ENCODE measurements at places on chromosomes 3 and 15.

- no peak for DNase-seq
These were observed 6.2 kb downstream of the TMEM40 start for GRCh38 chr3:12752809-12753208.

DNA sequence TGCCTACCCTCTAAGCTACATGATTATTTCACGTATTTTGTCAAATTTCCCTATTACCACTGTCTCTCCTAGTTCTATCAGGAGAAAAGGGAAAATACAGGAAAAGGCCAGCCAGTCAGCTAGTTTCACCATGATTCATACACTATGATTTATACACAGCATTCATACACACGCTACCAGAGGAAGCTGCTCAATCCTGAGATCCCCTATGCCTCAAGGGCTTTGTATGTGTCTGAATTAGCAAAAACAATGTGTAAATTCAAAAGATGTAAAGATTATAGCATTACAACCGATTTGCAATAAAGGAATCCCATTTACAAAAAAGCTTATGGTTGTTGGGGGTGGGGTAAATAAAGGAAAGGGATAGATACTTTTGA is 3.1 kb upstream of the ACKR4 start:
- no peak for DNase-seq

DNA sequence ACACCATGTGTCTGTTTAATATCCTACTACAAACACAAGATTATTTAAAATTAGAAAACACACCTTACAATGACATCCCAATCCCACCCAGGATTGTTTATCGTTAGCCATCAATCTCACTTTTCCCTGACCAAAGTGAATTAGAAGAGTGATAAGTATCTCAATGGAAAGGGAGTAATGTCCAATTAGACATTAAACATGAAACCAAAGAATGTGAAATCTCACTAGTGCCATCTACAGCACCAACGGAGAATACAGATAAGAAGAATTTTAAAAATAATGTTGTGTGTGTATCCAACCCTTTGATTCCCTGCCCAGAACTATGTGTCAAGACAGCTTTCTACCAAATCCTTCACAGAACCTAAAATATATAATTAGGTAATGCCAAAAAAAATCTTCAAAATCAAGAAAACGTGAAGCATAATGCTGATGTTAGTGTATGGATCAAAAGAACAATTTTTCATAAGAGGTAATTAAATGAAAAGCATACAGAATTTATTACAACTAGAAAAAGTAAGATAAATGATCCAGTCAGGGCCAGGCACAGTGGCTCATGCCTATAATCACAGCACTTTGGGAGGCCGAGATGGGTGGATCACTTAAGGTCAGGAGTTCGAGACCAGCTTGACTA is 64.2 kb downstream of the SCAPER start:
- DNase-seq: no peak

- no peak for DNase-seq
These were observed 106.0 kb downstream of the TNIK start for GRCh38 chr3:171354049-171354705.

GRCh38 chr15:69159805-69160140 is 662 bp upstream of the GLCE start:
- DNase-seq: no peak

DNA sequence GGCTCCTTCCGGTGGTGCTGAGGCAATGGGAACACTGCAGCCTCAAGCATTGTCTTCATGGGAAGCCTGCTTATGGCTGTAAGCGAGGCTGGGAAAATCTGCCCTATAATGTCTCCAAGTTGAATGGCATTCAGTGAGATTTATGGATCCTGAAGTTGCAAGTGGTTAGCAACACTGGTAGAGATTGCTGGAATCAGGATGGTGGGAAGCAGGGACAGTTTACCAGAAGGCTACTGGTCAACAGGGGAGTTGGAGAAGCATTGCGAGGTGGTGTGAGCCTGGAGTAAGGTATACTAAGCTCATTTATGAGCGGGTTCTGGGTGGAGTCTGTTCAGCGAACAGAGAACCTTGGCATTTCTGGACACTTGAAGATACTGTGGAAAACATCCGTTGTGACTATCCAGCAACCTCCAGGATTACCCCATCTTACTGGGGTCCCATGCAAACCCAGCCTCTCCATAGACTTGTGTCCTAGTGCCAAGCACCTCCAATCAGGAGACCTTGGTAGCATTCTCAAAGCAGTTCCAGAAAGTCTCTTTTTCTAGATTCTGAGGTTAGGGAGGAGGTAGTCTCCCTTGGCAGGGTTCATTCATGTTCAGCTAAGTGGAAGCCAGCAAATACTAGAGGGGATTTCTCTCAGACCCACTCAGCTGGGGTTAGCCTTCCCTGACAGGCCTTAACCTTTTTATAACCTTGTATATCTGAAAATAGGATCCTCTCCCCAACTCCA is 7.3 kb downstream of the RPSA start:
- DNase-seq: no peak

- DNase-seq: no peak
These were observed 495.4 kb downstream of the FOXP1 start for GRCh38 chr3:71088019-71088708.

DNA sequence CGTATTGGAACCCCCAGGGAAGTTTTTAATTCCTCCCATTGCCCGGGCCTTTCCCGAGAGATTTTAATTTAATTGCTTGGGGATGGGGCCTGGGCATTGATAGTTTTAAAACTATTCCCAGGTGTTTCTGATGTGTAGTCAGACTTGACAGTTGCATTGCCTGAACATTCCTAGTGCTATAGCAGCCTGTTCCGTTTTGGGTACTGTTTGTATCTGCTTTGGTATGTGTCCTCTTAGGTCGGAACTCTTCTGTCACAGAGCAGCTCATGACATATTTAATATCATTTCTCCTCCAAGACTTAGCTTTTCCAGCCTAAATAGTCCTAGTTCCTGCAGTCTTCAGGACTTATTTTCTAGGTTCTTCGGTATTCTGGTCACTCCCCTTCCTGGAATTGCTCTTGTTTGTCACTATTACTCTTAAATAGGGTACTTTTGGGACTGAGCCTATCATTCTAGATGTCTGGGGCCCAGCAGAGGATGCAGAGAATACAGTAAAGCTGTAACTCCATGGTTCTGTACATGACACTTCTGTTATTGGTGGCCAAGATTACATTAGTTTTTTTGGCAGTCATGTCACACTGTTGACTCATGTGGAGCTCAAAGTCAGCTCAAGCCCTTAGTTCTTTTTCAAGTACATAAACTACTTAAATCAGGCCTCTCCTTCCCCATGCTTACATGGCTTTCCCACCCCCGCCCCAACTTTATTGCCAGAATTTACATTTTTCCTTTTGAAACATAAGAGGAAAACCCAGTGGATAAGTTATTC is 81.5 kb downstream of the BBX start:
- no peak for DNase-seq

DNA sequence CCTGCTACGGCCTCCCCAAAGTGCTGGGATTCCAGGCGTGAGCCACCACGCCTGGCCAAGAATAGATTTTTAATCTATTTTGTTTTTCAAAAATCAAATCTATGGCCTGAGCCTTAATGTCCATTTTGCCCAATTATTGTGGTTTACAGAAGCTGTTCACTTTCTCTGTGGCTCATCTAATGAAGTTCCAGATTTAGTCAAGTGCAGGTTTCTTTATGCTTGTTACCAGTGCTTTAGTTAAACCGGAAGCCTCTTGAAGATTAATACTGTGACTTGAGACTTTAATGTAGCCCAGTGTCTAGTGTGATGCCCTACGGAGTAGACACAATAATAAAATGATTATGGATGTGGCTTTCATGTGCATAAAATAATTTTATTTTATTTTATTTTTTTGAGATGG is 16.5 kb upstream of the EDEM1 start:
- no peak for DNase-seq

GRCh38 chr15:74206801-74207281 is 4.3 kb upstream of the STRA6 start:
- DNase-seq: no peak

- no peak for DNase-seq
These were observed 40.9 kb downstream of the SEMA3G start for GRCh38 chr3:52403955-52404354.

- DNase-seq: no peak
These were observed 86.6 kb downstream of the LINGO1 start for GRCh38 chr15:77546050-77546501.

GRCh38 chr3:99972380-99973104 is 141.8 kb downstream of the FILIP1L start:
- DNase-seq: no peak

DNA sequence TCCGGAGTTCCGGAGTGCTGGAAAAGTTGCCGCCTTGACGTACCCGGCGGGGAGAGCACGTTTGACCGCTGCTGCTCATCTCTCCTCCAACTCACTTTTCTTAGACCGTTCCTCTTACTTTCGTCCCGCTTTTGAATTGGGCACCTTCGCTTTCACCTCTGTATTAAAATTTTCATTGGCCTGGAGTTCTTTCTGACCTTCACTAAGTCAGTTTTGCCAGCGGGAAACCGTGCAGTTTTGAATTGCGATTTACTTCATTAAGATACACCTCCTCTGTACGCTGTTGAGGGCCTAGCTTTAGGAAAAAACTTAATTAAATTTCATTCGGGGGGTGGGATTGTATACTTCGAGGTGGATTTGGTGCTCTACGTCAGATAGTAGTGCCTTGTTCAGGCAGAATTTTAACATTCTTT is 1.3 kb downstream of the GMPS start:
- DNase-seq: no peak

DNA sequence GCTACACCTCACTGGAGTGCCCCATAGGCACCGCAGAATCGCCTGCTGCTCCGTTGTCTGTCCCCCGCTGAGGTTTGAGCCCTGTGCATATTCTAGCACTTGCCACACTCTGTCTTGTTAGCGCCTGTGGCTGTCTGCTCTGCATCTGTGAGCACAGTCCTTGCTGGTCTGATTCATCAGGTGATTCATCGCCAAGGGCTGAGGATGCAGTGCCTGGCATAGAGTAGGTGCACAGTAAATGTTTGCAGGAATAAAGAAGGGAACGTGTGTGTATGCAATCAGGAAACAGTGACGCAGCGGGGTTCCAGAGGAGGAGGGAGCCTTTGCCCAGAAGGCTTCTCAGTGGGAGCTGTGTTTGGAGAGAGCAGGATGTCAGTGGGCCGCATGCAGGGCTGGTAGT is 124.0 kb upstream of the PLXNA1 start:
- DNase-seq: no peak

- no peak for DNase-seq
These were observed 85.6 kb upstream of the ACP3 start for GRCh38 chr3:132231633-132232032.

GRCh38 chr3:152298393-152299248 is 29.9 kb downstream of the MBNL1 start:
- peak; percentile 80 for DNase-seq

DNA sequence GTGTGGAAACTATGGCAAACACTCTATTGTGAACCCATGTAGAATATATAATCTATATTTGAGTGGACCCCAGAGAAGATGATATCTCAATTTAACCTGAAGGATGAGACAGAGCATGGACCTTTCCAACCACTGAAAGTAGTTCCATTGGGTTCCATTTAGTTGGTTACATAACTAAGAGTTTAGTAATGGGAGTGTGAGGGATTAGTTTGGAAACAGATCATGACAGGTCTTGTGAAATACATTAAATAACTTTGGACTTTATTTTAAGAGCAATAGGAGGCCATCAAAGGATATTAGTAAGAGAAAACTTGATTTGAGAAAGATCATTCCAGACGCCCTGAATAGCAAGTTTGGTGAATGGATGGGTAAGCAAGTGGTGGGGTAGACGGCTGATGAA is 487.2 kb upstream of the ROBO2 start:
- no peak for DNase-seq

- no peak for DNase-seq
These were observed 233.5 kb upstream of the AGTR1 start for GRCh38 chr3:148464246-148464645.

- DNase-seq: no peak
These were observed 87.3 kb downstream of the MESD start for GRCh38 chr15:80902298-80902801.

- no peak for DNase-seq
These were observed 835 bp downstream of the SEMA5B start for GRCh38 chr3:123026565-123027291.

DNA sequence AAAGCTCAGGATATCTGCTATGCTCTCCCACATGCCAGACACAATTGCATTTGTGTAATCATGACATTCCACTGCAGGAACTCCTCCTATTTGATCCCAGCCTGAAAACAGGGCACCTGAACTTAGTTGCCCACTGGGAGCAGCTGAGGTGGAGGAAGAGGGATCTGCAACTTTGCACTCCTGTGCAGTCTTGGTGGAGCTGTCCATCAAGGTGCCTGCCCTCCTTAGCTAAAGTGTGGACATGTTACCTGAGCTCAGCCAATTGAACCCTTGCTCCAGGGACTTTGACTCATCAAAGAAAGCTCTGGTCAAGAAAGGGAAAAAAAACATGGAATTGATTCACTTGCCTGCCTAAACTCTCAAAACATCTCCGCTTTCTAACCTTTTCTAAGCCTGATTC is 33.3 kb upstream of the TUBGCP5 start:
- no peak for DNase-seq

GRCh38 chr3:73115806-73116205 is 54.3 kb downstream of the EBLN2 start:
- no peak for DNase-seq

DNA sequence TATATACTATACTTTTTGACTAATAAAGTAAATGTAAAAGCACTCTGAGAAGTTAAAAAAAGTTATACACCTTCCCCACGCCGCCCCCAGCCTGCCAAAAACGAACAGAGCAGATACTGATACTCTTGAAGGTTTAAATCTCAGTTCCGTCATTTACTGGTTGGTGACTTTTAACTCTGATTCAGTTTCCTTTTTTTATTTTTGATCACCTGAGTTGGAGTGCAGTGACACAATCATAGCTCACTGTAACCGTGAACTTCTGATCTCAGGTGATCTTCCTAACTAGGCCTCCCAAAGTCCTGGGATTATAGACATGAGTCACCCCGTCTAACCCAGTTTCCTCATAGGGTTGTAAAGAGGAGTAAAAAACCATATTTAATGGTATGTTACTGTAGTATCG is 3.3 kb upstream of the TIPIN start:
- no peak for DNase-seq

DNA sequence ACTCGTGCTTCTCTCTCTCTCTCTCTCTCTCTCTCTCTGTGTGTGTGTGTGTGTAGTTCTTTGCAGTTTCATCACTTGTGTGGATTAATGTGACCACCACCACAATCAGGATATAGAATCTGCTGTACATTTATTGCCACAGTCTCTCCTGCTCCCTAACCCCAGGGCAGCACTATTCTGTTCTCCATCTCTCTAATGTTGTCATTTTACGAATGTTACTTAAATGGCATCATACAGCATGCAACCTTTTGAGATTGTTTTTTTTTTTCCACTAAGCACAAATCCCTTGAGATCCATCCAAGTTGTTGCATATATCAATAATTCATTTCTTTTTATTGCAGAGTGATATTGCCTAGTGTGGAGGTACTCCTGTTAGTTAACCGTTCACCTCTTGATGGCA is 26.9 kb downstream of the SLCO3A1 start:
- DNase-seq: no peak

All from DMS79 (cell line).